Osteocyte (in vitro differentiated cells): ENCODE measurements at places on chromosomes 7 and 10.

GRCh38 chr7:137417464-137417863 lies 73.9 kb upstream of the PTN start:
- no peak for DNase-seq

GRCh38 chr10:131900350-131901152 lies at the start of gene PPP2R2D:
Gene PPP2R2D (plus strand): TSS chr10:131901008. CDS start chr10:131901149, 141 bp downstream.
- DNase-seq = peak; percentile 98

DNA sequence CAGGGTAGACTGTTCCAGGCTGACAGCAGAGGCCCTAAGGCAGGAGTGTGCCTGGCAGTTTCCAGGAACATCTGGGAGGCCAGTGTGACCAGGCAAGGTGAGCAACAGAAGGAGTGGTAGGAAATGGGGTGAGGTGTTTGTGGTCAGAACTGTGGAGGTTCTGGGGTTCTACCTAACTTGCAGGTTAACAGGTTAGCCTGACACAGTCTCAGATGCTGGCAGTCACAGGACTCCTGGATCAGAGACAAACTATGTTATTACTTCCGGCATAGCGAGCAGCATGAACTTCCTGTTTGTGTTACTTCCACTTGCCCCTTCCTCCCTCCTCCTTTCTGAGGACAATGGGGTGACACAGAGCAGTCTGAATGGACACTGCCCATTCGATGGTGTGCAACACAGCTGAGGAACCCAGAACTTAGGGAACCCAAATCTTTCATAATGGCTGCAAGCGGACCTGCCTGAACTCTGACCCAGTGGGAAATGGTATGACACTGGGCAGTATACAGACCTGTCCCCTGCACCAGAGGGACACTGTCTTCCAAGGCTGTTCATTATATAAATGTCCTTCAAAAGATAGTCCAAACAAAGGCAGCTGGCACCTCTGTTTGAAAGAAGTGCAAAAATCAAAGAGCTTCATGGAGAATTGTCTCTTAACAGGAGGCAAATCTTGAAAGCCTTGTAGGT lies 3.9 kb upstream of the SAR1A start:
- DNase-seq = no peak

- DNase-seq = no peak
Measured at GRCh38 chr7:70044525-70044924, 446.2 kb downstream of the AUTS2 start.

DNA sequence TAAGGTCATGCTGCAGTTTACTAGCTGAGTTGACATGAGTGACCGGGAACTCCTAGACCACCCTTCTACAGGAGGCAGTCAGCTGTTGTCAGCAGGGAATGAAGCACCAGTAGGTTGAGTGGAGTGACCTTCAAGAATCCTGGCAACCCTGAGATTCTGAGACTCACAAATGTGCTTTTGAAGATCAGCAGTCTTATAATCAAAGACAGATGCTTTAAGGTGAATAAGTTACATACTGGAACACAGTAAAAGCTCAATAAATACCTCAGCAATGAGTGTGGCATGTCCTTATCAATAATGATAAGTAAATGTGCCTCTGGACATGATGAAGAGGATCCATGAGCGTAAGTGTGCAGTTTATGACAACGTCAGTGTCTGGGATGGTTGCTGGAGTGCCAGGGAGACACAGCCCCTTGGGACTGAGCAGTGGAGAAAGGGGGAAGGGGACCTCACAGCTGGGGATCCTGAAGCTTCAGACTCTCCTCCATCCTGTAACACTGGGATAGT lies 11.9 kb upstream of the OR6V1 start:
- no peak for DNase-seq

DNA sequence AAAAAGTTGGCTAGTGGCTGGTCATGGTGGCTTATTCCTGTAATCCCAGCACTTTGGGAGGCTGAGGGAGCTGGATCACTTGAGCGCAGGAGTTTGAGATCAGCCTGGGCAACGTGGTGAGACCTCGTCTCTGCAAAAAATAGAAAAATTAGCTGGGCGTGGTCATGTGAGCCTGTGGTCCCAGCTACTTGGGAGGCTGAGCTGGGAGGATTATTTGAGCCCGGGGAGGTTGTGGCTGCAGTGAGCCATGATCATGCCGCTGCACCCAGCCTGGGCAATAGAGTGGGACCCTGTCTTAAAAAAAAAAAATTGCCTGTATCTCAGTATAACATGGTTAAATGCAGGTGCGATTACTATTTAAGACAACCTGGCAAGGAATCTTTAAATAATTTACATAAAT lies 61.0 kb downstream of the ADD3 start:
- DNase-seq = no peak

- DNase-seq = peak; percentile 83
Measured at GRCh38 chr10:49679480-49679893, at the start of gene C10orf53. Gene C10orf53 (plus strand): TSS chr10:49679651. CDS start chr10:49679698, 47 bp downstream.

DNA sequence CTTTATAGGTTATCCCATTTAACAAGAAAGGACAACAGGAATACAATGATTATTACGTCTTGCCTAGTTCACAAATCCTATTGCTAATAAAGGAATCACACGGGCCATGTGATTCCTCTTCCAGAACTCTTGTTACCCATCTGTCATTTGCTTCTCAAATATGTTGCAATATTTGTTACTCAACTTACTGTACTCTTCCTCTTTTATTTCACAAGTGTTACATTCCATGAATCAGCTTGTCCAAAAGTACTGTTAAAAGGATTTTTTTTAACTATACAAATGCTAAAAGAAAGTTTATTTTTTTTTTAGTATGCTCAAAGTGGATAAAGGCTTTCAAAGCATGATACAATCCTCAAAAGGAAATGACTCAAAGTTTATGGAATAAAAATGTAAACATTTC lies 3.9 kb upstream of the CD36 start:
- no peak for DNase-seq

DNA sequence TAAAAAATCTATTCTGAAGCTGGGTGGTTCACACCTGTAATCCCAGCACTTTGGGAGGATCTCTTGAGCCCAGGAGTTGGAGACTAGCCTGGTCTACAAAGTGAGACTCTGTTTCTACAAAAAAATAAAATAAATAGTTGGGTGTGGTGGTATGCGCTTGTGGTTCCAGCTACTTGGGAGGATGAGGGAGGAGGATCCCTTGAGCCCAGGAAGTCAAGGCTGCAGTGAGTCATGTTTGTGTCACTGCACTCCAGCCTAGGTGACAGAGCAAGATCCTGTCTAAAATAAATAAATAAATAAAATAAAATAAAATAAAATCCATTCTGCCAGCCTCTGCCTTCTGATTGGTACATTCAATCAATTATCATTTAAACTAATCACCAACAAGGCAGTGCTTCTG lies 17.5 kb downstream of the ZNF33A start:
- no peak for DNase-seq

GRCh38 chr7:155591055-155591775 lies 44.9 kb upstream of the CNPY1 start:
- no peak for DNase-seq

- DNase-seq = no peak
Measured at GRCh38 chr7:65731562-65732035, 141.3 kb upstream of the VKORC1L1 start.

DNA sequence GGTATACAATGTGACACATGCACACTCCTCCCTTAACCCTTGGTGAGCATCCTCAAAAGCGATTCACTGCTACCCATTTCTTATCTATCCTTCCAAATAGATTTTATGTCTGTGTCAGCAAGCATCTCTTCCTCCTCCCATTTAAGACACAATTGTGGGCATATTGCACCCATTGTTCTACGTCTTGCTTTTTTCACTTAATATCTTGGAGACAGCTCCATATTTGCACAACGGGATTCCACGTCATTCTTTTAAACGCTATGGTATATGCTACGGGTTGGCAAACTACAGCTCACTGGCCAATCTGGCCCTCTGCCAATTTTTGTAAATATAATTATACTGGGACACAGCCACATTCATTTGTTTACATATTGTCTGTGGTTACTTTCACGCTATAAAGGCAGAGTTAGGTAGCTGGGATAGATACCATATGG lies 88.6 kb downstream of the RNF216 start:
- DNase-seq = no peak

- no peak for DNase-seq
Measured at GRCh38 chr7:101390901-101391301, 28.2 kb downstream of the COL26A1 start.

- no peak for DNase-seq
Measured at GRCh38 chr7:22351878-22352277, 5.1 kb downstream of the RAPGEF5 start.

GRCh38 chr10:3402187-3402751 lies 229.7 kb upstream of the PITRM1 start:
- DNase-seq = no peak

- DNase-seq = no peak
Measured at GRCh38 chr7:105776986-105777910, 99.2 kb downstream of the ATXN7L1 start.

DNA sequence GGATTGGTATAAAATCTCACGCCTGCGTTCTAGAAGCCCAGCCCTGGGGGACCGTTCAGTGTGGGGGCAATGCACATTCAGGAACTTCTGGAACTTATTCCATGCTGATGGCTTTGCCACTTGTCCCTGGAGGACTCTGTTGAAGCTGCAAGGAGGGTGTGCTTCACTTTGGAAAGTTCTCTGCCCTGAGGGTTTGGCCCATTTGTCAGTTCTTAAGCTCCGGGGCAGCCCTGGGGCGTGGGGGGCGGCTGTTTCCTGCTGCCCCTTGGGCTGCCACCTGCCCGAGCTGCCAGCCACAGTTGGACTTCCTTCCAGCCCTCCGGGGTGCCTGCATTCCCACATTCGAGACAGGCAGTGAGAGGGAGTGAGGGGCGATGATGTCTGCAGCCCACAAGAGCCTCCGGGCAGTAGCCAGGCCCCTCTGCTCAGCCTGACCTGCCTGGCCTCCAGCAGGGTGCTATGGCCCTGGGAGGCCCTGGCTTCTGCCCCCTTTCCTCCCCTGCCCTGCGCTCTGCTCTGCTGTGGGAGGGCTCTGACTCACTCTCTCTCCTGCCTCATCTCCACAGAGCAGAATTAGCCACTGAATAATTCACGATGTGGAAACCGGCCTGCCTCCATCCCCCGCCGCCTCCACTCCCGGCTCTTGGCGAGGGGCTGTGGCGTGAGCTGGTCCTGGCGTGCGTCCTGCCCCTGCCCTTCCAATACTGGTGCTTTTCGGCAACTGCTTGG lies 1.9 kb downstream of the TTYH3 start:
- DNase-seq = peak; percentile 91

DNA sequence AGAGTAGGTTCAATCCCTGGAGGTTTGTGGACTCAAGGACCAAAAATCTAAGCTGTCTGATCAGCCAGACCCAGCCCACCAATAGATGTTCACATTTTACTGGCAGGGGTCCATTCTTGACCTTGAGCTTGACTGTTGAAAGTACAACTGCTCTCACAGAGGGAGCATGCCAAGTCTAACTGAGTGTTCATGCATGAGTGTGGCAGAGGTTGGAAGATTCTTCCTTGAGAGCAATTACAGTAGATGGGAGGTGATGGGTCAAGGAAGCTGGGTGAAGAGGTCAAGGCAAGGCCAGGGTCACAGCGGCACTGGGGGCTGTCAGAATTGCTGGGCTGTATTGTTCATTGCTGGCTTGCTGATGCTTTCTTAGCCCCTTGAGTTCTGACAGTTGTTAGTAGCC lies 202.8 kb upstream of the SVIL start:
- no peak for DNase-seq

DNA sequence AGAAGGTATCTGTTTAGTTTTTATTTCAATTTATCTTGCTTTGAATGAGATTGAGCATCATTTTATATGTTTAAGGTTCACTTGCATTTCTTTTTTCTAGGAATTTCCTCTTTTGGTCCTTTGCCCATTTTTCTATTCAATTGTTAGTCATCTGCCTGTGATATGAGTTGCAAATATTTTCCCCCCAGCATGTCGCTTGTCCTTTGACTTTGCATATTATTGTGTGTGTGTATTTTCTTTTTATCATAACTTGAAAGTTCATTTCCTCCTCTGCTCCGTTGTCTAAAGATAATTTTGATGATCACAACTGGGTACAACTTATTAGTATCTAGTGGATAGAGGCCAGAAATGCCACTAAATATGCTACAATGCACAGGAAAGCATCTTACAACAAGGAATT lies 132.7 kb upstream of the MDFIC start:
- no peak for DNase-seq

- no peak for DNase-seq
Measured at GRCh38 chr7:55349121-55349520, 16.0 kb upstream of the LANCL2 start.

DNA sequence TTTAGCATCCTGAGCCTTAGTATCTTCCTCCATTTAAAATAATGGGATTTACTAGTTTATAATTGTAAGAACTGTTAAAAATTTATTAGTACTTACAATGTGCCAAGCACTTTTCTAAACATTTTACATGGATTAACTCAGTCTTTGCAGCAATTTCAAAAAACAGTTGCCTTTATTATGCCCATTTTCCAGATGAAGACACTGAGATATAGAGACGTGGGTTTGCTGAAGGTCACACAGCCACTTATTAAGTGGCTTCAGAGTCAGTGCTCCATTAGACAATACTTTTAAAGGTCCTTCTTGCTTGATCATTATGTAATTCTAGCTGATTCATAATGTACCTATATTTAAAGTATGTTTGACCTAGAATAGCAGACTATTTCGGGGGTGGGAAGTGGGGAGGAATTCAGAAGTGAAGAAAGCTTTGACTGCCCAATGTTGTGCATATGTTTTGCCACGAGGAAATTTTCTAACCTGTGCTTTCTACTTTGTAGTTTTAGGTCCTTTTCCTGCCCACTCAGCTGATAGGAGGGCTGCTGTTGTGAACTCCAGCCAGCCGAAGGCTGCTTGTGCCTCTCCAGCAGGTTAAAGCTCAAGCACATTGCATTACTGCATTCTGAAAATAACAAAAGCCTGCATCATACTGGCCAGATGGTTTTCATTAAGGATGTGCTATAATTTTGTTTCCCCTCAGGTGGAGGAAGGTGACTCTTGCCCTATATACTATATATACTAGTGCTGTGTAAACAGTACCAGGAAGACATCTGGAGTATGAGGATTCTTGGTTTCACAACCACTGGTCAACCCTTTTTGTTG lies 4.3 kb downstream of the PLEKHA8 start:
- no peak for DNase-seq

DNA sequence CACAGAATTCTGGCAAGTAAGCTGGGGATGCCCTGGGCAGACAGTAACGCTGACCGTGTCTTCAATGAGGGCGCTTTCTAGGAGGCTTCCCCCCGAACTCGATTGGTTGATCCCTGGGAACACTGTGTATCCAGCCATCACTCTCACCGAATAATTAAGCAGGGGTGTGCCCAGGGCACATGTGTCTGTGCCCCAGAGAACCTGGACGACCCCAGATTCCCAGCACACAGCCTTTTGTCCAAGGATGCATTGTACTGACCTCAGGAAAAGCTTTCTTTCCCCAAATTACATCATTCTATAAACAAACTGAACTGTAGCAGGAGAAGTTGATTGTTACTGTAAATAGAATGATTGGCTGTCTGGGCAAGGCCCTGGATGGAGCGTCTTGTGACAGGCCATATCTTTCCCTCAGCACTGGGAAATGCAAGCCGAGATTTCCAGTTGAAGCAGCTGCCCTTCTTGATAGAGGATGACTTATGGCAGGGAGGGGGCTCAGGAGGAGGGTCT lies 6.6 kb upstream of the DEPP1 start:
- DNase-seq = no peak

GRCh38 chr7:112699725-112700513 lies 90.3 kb downstream of the TMEM168 start:
- DNase-seq = no peak

GRCh38 chr7:117993377-117994003 lies 120.2 kb upstream of the CTTNBP2 start:
- DNase-seq = no peak
